Keratinocyte (primary cell): ENCODE measurements at places on chromosomes 2 and 18.

GRCh38 chr2:223928113-223929006, 16.8 kb downstream of the WDFY1 start:
- no peak for DNase-seq

DNA sequence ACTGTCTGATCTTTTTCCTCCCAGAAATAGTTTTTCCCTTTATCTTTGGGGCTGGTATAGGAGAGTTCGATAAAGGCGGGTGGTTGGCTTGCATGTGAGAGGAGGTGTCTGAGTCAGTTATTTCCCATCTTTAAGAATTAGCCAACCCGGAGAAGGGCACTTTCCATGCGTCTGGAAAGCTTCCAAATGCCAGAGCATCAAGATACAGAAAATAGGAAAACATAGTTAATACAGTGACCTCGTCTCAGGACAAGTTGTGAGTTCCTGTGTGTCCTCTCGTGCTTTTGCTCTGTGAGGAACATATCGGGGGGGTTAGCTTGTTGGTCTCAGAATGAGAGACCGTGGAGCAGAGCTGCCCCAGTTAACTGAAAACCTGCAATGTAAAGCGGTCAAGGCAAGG, 18.7 kb upstream of the PUM2 start:
- DNase-seq = no peak

DNA sequence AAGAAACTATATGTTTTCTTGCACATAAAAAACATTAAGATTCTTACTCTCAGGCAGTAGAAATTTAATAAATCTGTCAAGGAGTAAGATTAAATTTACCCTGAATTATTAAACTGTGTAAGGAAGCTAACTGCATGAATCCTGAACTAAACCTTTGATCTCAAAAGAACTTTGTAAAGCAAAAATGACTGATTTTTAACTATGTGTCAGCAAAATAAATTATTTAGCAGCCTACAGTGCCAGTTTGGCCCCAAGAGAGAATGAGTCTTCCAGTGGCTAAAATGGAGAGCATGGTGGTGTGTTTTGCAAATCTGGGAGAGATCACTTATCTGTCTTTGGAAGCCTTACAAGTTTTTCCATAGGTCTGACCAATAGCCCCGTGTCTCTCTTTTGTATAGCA, 190.7 kb downstream of the THSD7B start:
- DNase-seq = no peak

- DNase-seq = no peak
These were observed 34.8 kb upstream of the KCNF1 start for GRCh38 chr2:10876963-10877362.

DNA sequence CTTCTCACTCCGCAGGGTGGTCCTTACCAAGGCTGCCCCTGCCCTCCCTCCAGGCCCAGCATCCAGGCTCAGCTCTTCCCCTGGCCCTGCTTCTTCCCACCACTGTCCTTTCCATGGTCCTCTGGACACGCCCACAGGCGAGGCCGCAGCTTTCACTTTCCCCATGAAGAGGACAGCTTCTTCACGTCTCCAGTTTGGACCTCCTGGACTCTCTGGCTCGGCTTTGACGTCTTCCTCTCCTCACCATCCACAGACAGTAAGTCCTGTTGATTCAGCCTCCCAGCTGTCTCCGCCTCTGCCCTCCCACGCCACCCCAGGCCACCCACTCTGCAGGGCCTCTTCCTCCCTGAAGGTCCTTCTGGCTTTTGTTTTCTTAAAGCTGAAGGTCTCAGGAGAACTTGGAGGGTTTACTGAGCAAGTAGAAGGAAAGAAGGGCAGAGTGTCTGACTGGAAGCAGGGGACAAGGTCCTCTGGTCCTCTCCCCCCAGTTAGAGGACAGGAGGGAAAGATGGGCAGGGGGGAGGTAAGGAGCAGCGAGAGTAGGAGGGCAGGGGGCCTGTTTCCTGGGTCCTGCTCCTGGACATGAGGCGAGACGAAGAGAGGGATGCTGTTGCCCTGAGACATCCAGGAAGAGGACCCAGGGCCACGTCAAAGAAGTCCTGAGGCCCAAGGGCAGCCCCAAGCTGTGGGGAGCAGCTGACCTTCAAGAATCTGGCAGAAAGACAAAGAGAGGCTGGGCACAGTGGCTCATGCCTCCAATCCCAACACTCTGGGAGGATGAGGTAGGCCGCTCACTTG, 24.7 kb upstream of the NMUR1 start:
- DNase-seq = no peak

- no peak for DNase-seq
These were observed 381.0 kb downstream of the CLIP4 start for GRCh38 chr2:29496198-29496597.

DNA sequence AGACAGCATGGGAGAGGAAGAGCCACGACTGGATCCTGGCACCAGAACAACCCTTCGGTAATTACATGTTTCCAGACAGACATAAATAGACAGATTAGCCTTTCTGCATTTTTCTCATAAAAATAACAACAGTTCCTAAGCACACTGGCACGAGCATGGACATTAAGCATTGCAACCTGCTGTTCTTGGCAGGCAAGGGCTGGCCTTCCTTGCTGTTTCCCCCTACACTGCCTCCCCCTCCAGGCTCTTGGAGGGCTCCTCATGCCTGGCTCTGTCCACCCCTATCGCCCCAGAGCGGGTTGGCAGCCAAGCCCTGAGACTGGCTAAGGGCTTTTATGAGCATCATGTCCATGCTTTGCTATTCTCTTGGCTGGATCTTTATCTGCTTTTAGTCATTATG, 89.6 kb downstream of the TTC32 start:
- no peak for DNase-seq

GRCh38 chr2:220891405-220891804, 680.7 kb downstream of the EPHA4 start:
- peak; percentile 69 for DNase-seq

DNA sequence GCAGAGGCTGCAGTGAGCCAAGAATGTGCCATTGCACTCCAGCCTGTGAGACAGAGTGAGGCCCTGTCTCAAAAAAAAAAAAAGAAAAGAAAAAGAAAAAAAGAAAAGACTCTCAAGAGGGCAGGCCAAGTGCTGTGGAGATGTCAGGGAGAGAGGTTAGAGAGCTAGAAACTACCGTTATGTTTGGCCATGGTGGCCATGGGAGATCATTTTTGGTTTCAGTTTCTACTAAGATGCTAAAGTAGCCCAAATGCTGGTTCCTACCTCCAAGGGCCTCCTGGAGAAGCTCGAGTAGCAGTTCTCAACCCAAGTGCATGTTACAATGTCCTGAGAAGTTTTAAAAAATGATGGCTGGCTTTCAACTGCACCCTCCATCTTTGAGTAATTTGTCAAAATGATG, 47.4 kb upstream of the TCF4 start:
- DNase-seq = no peak

DNA sequence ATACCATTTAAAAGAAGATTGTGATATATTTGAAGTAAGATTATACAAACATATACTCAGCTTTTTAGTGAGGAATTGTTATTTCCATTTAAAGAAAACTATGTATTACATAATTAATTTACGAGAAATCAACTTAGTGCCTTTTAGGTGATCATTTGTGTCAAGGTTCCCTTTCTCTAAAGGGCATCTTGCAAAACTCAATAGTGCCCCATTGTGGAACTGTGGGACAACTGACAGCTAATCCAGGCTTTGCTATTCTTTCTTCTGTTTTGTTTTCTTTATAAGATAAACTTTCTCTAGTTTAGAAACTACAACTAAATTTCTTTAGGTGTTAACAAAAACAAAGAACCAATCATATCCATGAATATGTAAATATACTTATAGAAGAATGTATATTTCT, 24.3 kb upstream of the VIT start:
- DNase-seq = no peak

DNA sequence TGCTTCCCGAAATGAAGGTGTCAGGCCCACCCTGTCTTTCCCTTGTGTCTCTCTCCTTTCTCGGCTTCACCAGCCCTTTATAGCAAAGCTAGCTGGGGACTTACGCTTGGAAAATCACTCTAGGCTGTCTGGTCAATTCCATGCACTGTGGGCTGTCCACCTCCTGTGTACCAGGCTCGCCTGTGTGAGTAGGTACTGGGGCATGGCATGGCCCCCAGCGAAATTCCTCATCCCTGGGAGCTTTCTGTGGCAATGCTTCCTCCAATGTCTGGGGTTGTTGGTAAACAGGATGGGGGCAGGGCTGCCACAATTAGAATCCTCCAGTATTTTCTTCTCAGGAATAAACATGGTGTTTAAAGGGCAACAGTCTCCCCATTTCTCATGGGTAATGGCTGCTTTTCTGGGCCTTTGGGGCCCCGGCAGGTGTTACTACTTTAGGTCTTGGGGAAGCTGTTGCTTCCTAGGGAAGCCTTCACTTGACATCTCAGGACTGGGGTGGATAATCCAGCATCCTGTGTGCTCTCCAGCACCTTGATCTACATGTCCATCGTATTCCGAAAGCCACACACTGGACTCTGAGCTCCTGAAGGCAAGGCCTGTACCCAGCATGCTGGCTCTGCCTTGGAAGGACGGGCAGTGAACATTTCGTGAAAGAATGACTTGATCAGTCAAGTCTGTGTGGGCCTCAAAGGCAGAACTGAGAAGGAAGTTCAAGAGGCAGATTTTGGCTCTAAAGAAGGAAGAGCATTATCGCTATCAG, 21.1 kb downstream of the RHOB start:
- DNase-seq = no peak

- no peak for DNase-seq
These were observed 47.9 kb downstream of the L3MBTL4 start for GRCh38 chr18:6366776-6367175.

GRCh38 chr2:216727346-216728122, 32.2 kb upstream of the IGFBP5 start:
- DNase-seq = no peak

- no peak for DNase-seq
These were observed 370.2 kb downstream of the EN1 start for GRCh38 chr2:118477111-118477862.

DNA sequence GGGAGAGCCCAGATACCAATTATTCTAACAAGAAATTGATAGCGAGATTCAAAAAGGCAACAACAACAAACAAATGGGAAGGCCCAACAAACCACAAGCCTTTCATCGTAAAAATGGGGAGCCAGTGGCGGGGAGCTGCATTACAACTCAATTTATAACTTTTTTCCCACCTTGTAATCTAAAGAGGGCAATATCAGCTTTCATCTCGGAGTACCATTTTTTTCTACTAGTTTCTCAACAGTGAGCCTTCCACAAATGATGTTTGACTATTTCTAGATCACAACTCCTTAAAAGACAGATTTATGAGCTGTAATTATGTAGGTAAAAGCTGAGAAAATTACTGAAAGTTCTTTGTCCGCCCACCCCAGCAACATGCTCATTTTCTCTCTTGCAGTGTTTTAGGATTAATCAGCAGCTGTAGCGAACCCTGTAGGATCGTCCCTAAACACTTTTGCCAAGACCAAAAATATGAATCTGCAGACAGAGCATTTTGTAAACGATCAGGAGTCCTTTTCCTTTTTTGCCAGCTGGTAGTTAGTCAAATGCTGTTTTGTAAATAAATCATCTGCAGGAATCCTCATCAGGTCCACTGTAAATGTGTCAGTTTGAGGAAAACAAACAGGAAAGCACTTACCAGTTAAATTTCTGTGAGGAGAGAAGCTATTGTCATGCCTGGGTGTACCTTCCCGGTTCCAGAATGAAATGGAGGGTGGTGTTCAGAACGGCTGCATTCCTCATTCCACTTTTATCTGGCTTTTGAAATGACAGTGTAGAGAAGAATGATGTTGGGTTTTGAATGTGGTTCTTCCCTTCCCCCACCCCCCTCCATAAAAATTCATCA, 53.2 kb downstream of the EEF1B2 start:
- no peak for DNase-seq

DNA sequence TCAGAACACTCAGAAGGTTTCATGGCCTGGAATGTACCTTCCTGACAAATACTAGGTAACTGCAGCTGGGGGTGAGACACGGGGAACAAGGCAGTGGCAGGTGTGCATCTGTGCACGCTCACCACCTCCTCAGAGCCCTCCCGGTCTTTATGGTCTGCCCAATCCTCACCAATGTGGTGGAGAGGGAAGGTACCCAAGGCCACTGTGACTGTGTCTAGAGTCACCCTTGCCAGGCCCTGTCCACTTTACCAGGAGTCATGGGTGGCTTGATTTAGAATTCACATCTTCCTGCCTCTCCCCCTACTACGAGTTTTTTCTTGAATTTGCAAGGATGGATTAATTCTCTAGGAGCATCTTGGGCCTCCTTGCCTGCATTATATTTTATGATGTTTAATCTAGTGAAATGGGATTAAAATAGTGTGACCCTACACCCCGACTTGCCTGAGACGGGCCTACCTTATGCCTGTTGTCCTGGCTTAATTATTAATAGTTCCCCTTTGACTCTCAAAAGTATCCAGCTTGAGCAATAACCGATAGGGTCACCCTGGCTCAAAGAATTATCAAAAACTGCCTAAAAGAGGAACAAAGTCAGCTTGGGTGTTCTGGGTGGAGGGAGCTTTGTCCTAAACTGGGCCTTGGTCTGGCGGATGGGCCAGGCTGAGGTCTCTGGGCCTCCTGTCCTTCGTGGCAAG, 56.5 kb downstream of the ACAA2 start:
- no peak for DNase-seq

- no peak for DNase-seq
These were observed 51.8 kb downstream of the USP34 start for GRCh38 chr2:61419129-61419528.

DNA sequence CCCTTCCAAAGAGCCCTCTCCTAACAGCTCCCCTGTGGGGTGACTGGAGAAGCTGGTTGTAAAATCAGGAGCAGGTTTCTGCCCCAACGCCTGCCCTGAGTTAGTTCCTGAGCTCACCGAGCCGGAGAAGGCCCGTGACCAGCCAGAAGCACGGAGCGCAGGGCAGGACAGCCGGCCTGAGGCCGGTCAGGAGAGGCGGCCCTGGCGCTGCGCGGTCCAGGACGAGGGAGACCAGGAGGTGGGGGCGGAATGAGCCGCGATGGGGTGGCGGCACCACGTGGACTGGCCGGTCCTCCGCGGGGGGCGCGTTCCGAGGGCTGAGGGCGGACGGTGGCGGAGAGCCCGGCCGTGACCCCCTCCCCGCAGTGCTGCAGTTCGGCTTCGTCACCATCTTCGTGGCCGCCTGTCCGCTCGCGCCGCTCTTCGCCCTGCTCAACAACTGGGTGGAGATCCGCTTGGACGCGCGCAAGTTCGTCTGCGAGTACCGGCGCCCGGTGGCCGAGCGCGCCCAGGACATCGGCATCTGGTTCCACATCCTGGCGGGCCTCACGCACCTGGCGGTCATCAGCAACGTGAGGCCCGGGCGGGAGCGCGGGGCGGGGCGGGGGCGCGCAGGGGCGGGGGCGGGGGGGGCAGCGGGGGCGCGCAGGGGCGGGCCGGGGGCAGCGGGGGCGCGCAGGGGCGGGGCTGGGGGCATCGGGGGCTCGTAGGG, 29.0 kb downstream of the ANO7 start:
- DNase-seq = peak; percentile 25

GRCh38 chr18:11516751-11517503, 92.5 kb upstream of the SLC35G4 start:
- no peak for DNase-seq
